Activated gamma-delta T cell (primary cell): ENCODE measurements at places on chromosomes 12 and 14.

DNA sequence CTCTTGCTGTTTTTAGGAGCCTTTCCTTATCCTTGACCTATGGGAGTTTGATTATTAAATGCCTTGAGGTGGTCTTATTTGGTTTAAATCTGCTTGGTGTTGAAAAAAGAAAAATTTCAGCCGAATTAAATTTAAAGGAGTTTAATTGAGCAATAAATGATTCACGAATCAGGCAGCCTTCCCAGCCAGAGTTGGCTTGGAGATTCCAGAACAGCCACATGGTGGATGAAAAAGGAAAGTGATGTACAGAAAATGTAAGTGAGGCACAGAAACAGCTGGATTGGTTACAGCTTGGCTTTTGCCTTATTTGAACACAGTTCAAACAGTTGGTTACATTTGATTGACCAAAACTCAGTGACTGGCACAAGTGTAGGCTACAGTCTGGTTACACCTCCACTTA lies 69.7 kb downstream of the WASHC3 start:
- DNase-seq = no peak

GRCh38 chr12:5264006-5264405 lies 167.9 kb upstream of the NTF3 start:
- no peak for DNase-seq

- no peak for DNase-seq
These were observed 70.4 kb upstream of the SFSWAP start for GRCh38 chr12:131640525-131640924.

DNA sequence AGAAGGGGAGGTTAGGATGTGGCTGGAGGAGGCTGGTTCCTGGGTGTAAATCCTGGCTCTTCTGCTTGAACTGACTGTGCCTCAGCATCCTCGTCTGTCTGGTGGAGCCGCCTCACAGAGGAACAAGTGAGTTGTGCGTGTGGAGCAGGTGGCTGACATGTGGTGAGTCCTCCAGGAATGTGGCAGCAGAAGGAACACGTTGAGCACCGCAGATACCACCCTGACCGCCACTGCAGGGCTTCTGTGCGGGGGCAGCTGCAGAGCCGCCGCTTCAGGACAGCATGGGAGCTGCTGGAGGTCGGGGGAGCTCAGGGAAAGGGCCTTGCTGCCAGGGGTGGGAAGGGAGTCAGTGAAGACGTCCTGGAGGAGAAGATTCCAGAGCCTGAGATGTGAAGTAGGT lies 48.9 kb downstream of the TRAF3 start:
- DNase-seq = no peak

- DNase-seq = no peak
These were observed 326.1 kb upstream of the RTL1 start for GRCh38 chr14:101229666-101230065.

DNA sequence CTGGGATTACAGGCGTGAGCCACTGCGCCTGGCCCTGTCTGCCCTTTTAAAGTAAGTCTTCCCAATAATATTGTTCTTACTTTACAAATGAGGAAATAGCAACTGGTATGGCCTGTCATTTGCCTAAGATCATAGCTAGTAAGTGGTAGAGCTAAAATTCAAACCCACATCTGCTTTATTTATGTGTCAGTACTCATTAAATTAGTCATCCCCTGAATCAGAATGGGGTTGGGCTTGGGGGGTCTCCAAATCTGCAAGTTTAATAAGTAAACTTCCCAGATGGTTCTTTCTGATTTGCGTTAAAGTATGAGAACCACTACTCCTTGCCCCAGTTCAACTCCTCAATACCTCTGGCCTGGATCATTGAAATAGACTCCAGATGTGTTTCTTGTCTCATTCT lies 96.2 kb downstream of the FAR2 start:
- no peak for DNase-seq

- DNase-seq = no peak
These were observed 1197.9 kb downstream of the VRK1 start for GRCh38 chr14:97995038-97995437.

DNA sequence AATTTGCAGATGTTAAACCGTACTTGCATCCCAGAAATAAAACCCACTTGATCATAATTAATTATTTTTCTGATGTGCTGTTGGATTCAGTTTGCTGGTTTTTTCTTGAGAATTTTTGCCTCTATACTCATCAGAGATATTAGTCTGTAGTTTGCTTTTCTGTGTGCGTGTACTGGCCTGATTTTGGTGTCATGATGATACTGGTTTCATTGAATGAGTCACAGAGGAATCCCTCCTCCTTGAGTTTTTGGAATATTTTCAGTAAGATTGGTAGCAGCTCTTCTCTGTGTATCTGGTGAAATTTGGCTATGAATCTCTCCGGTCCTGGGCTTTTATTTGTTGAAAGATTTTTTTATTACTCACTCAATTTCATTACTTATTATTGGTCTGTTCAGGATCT lies 100.4 kb upstream of the PMCH start:
- DNase-seq = no peak

DNA sequence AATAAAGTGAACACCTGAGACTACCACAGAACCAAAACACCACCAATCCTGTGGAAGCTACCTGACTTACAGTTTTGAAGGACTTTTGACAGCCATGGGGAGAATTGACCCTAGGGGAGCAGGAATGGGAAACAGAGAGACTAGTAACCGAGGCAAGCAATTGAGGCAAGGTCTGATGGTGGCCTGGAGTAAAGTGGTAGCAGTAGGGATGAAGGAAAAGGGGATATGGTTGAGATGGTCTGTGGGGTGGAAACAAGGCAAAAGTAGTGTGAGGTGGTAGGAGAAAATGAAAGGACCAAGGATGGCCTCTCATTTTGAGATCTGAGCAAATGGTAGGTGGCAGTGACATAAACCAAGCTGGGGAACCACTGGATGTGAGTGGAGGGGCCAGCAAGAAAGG lies 4.2 kb upstream of the IRF9 start:
- no peak for DNase-seq

DNA sequence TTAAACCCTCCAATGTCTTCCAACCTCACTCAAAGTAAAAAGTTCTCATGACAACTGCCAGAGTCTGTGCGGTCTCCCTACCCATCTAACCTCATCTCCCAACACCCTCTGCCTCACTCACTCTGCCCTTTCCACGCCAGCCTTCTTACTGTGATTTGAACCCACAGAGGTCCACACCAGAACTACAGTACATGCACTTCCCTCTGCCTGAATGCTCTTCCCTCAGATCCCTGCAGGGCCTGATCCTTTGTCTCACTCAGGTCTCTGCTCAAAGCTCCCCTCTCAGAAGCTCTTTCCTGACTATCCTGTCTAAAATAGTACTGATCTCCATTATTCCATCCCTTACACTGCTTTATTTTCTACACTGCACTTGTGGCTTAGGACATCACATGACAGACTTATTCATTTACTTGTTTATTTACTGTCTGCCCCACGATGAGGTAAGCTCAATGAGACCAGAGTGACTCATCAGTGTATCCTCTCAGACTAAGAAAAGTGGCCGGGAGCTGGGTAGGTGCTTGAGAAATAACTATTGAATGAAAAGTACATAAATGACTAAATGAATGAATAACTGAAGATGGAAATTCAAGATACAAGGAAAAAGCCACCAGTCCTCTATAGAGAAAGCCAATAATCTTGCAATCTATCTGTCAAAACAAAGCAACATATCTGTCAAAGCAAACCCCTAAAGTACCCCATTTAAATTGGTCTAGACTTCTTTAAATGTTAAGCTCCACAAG lies 17.1 kb downstream of the POMT2 start:
- no peak for DNase-seq

GRCh38 chr12:59055204-59055860 lies 135.0 kb upstream of the LRIG3 start:
- DNase-seq = no peak

DNA sequence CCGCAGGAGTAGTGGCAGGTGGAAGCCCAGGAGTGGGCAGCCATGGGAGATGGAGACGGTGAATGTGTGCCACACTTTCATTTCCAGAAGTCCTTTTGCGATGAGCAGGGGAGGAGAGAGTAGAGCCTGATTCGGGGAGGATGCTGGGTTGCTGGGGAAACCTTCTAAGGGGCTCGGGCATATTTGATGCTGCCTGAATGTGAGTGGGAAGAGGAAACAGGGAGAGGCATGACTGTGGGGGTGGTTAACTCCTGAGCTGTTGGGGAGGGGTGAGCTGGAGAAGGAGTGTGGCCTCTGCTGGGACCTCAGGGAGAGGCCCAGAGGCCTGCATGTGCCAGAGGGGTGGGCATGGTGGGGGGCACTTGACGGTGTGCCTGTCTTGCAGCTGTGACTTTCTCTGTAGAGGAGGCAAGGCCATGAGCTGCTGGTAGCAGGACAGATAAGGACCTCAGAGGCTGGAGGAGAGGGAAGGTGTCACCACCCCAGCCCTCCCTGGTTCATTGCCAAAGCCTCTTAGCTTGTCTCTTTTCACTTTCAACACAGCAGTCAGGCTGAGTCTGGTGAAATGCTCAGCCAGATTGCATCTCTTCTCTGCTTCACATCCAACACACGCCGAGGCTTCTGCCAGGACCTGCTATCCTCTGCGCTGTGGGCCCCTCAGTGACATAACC lies 11.4 kb downstream of the GLT1D1 start:
- DNase-seq = no peak

DNA sequence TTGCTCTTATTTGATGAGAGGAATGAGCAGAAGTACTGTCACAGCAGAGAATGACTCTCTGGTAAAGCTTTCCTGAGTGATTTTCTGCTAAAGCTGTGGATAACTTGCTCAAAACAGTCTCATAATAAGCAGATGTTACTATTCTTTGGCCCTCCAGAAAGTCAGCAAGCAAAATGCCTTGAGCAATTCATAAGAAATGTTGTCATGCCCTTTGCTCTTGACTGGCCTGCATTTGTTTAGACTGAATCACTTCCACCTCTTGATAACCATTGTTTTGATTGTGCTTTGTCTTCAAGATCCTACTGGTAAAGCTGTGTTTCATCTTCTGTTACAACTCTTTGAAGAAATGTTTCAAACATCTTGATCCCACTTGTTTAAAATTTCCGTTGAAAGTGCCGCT lies 457.9 kb upstream of the FOXG1 start:
- no peak for DNase-seq

- no peak for DNase-seq
These were observed 51.7 kb upstream of the CORO1C start for GRCh38 chr12:108782971-108783370.

GRCh38 chr12:108955225-108955835 lies 65.5 kb downstream of the SVOP start:
- DNase-seq = no peak

DNA sequence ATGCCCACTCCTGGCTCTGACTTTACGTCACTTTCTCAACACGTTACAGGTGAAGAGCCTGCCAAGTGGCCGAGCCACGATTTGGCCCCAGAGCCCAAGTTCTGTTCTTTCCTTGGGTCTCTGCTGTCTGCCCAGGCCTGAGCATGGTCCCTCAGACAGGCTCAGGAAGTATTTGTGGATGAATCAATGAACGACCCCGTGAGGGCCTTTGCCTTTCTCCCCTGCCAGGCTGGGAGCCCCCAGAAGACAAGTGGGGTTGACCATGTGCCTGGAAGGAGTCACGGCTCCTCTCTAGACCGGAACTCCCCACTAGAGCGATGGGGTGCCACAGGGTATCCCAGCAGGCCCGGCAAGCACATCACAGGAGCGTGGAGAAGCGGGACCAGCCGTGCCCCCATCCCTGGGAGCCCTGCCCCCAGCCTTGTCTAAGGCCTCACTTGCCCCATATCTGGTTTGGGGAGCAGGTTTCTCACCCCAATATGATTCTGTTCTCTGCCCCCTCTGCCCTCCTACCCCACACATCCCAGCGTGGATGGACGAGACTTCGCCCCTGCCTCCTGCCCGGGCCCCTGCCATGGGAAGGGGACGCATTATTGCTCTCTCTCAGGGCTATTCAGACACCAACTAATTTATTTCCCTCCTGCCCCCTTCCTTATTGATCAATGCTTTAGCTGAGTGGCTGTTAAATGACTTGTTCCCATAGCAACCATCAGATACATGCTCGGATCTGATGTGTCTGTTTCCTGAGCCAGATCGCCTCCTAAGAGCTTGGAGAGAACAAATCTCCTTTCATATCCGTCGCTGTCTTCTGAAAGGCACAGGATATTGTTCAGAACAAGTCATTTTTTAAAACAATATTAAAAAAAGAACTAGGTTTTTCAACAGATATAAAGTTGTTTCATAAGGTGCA lies 69.0 kb downstream of the DIO3 start:
- DNase-seq = no peak

GRCh38 chr12:105445249-105445648 lies 114.8 kb downstream of the C12orf75 start:
- DNase-seq = no peak

DNA sequence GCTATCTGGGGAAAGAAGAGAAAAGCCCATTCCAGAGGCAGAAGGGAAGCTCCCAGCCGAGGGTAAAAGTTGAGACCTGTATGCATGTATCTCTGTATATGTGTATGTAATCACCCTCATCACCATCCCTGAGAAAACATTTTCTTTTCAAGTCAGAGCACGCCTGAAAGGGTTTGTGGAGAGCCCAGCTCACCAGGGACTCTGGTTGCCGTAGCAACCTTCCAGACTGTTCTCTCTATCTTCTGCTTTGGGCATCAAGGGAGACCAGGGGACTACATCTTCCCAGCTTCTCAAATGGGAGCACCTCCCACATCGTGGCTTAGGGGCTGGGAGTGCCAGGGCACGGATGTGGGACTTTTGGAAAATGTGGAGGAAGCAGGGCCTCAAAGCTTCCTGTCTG lies 93.5 kb downstream of the GALNT8 start:
- DNase-seq = no peak

DNA sequence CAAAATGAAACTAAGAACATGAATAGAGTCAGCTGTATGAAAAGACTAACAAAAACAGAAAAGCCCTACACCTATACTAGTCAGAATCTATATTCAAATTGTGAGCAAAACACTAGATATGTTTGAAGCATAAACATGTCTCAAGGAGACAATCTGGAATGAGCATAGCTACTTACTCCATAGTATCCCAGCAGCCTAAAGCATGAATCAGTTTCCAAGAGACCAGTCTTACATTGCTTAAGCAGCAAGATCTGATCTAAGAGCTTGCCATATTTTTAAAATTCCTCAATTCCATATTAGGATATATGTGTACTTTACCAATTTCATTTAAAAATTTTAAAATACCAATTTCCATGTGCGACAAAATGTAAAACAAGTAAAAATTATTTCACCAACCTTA lies 7.7 kb downstream of the CAPS2 start:
- DNase-seq = no peak

GRCh38 chr14:100323121-100323941 lies at the start of gene SLC25A47:
SLC25A47 (plus strand) TSS chr14:100323339; CDS start chr14:100323415, 76 bp downstream.
- DNase-seq = no peak

- no peak for DNase-seq
These were observed 25.8 kb downstream of the COX16 start for GRCh38 chr14:70333728-70334127.

- no peak for DNase-seq
These were observed 1.2 kb upstream of the KCNMB4 start for GRCh38 chr12:70364695-70365397.

- DNase-seq = no peak
These were observed 345.2 kb downstream of the BCL11B start for GRCh38 chr14:98926801-98927200.
